ENCODE measurements at places on chromosomes 13 and 19.

GRCh38 chr19:30070968-30071632, 129.1 kb downstream of the URI1 start:
- no peak for DNase-seq

DNA sequence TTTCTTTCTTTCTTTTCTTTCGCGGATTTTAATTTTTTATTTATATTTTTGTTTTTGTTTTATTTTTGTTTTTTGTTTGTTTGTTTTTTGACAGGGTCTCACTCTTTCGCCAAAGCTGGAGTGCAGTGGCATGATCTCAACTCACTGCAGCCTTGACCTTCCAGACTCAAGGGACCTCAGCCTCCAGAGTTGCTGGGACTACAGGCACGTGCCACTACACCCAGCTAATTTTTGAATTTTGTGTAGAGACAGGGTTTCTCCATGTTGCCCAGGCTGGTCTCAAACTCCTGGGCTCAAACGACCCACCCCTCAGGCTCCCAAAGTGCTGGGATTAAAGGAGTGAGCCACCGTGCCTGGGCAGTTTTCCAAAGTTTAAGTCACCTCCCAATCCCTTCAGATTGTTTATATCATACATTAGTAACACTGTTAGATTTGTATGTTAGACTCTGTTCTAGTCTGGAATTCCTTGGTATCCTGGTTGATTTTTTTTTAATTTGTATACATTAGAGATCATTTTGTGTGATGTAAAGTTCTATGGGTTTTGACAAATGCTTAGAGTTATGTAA, 597.3 kb downstream of the DCT start:
- peak; percentile 71 for DNase-seq

- DNase-seq: no peak
Measured at GRCh38 chr13:112680741-112681360, 9.0 kb upstream of the ATP11A start.

DNA sequence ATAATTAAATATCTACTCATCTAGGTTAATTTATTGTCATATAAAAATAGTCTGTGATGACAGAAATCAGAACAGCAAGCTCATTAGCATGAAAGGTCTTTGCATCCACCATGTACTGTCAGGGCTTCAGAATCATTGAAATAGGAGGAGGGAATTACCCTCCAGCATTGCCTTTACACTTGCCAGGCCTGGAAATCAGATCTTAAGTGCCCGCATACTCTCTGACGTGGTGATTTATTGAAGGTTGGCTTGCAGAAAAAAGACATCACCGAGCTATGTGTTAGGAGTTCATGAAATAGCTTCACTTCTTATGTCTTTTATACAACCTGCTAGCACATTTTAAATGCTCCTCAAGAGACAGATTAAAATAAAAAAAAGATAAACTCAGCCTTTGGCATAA, 661.7 kb upstream of the SLITRK1 start:
- DNase-seq: no peak

- DNase-seq: no peak
Measured at GRCh38 chr19:29454109-29454508, 71.7 kb upstream of the VSTM2B start.

DNA sequence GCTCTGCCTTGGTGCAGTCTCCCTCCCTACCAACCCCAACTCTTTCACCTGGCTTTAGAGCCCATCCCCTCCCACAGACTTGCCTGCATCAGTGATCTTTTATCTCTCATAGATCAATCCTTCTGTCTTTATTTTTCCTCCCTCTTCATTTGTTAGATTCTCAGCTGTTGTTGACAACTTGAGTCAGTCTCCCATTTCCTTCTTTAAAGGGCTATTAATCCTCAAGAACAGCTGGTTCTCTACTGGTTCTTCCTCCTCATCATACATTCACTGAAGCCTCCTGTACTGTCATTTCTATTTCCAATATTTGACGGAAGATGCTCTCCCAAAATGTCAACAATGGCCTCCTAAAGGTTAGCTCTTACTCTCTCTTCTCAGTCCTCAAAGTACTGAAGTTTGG, 408.2 kb downstream of the TBC1D4 start:
- no peak for DNase-seq

DNA sequence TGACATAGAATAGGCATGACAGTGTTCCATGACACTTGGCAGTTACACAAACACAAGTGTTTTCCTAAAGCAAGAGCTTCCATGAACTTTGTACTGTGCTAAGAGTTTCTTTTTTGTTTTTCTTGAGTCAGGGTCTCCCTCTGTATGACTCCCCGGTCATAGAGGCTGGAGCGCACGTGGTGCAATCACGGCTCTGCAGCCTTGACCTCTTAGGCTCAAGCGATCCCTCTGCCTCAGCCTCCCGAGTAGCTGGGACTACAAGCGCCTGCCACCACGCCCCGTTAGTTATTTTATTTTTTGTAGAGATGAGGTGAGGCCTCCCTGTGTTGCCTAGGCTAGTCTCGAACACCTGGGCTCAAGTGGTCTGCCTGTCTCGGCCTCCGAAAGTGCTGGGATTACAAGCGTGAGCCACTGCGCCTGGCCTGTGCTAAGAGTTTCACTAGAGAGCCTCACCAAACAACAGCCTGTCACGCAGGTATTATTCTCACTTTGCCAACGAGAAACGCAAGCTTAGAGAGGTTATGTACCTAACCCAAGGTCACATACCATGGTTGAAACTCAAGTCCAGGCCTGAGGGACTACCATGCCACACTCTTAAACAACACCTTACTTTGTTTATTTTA, 355.9 kb downstream of the KLF12 start:
- DNase-seq: no peak

DNA sequence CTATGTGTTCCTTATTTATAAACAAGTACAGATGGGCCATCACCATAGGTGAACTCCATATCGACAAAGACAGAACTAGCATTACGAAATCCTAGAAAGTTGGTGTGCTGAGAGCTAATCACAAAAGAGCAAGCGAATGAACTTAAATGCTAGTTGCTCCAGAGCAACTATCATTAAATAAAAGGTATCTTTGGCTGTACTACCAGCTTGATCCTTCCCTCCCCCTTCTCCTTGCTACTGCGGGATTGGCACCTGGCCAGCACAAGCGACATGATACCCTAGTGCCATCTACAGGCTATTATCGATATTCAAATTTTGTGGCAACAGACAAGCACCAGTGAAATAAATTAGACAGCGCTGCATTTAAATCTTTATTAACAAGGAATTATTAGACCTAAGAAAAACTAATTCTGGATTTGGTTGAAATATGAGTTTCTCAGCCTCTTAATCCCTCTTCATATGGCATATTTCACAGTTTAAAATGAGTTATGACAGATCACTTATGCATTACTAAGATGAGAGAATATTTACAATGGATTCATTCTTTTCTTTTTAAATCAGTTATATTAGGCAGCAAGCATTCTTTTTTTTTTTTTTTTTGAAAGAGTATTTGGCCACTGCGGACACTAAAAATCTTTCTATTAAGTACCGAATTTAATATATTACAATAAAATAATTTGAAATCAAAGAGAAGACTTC, 5.8 kb downstream of the PCDH9 start:
- peak; percentile 74 for DNase-seq

- DNase-seq: no peak
Measured at GRCh38 chr13:69704311-69704710, 403.3 kb upstream of the ATXN8OS start.

DNA sequence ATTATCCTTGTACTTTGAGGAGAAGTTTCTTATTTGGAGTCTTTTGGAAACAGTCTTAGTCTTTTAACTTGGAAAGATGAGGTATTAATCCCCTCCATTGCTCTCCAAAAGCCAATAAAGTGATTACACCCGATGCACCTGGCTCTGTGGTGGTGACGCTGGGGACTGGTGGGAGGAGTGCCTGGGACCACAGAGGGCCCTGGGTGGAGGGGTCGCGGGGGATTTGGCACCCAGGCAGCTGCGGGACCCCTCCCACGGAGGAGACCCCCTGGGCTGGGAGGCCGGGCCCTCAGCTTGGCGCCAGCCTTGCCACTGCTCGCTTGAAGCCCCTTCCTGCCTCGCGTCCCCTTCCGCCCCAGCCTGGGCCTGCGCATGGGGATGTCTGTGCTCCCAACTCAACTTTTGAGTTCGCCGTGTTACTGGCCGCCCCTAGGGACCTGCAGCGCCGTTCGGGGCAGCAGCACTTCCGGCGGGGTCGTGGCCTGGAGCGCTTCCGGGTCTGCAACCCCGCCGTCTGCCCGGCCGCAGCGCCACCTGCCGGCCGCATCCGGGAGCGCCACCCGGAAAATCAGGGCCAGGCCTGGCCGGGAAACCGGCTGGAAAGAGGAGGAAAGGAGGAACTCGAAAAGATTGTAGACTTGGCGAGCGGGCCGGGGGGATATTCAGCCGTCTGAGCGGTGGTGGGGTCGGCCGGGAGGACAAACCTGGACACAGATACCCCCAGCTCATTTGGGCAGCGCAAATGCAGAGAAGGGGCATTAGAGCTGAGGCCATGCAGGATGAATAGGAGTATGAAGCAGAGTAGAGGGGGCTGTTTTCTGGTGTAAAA, 8.4 kb downstream of the PEAK3 start:
- DNase-seq: peak; percentile 52

- DNase-seq: no peak
Measured at GRCh38 chr19:5782322-5782721, 2.2 kb downstream of the PRR22 start.

All from HCEC 1CT (cell line).